HFFc6 (cell line): ENCODE measurements at places on chromosomes 6 and 20. TPM values are rescaled to one million over a fixed set of nuclear protein-coding genes. Genes with fewer than 3 reads are reported as not detected.

DNA sequence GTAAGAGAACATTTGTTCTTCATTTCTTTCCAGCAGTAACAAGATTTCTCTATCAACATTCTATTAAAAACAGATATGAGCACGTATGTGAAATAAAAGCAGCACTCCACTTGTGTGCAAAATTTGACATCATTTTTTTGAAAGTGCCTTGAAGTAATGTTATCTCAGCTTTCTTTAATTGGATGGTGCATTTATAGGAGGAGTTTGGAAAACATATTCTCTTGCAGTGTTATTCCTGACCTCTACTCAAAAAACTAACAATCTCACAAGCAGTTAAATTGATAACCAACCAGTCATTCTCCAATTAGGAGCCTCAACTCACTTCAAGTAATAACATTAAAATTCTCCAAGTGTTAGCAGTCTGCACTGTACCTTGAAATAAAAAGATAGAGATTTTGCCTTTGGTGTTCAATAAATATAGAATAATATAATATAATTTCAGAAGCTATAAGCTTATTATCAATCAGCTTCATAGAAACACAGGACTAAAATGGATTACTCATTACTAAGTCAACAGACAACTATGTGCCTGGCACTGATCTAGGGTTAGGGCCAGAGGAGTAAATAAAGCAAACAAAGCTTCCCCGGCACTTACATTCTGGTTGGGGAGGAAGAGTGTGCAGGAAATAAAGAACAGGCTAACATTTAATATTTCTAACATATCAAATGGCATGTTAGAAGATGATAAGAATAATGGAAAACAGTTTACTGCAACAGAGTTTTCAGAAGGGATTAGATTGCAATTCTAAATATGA is 149.0 kb upstream of the SGK1 start:
- H3K27ac ChIP-seq = peak overlapping the region; percentile 50
- peaks cover 51% of the 10 kb centered on the region for H3K4me1 ChIP-seq
- 0 out of 2 replicates have a peak overlapping the region, but pooled peaks have one; percentile 22 for H3K4me3 ChIP-seq
- H3K36me3 ChIP-seq = no peaks in the 10 kb centered on the region
- H3K27me3 ChIP-seq = peaks cover 3% of the 10 kb centered on the region; the same call in 1 of the 2 replicates
- DNase-seq = no peak

GRCh38 chr20:23116311-23117089 is 30.4 kb upstream of the CD93 start:
- H3K4me3 ChIP-seq = no peak overlapping the region
- H3K36me3 ChIP-seq = no peaks in the 10 kb centered on the region
- DNase-seq = peak; percentile 37
- peaks cover 14% of the 10 kb centered on the region for H3K4me1 ChIP-seq
- H3K27ac ChIP-seq = no peak overlapping the region

DNA sequence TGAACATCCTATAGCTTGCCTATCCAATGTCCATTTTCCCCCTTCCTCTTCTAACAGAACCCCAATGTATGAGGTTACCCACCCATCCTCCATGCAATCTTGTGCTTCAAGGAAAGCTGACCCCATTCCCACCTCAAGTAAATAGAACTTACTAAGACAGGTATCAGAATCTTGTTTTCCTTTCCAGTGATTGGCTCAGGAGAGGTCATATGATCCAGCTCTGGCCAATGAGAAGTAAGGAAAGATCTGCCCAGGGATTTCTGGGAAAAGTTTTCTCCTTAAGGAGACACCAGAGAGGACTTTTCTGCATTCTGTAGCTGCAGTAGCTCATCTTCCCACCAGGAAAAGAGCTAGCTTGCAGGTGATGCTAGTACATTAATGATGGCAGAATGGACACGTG is 341.8 kb upstream of the ZFP64 start:
- H3K36me3 ChIP-seq = peaks cover 4% of the 10 kb centered on the region; the same call in 1 of the 2 replicates
- no peak overlapping the region for H3K4me3 ChIP-seq
- H3K4me1 ChIP-seq = peaks cover 10% of the 10 kb centered on the region; the same call in 1 of the 2 replicates
- no peaks in the 10 kb centered on the region for H3K27me3 ChIP-seq

DNA sequence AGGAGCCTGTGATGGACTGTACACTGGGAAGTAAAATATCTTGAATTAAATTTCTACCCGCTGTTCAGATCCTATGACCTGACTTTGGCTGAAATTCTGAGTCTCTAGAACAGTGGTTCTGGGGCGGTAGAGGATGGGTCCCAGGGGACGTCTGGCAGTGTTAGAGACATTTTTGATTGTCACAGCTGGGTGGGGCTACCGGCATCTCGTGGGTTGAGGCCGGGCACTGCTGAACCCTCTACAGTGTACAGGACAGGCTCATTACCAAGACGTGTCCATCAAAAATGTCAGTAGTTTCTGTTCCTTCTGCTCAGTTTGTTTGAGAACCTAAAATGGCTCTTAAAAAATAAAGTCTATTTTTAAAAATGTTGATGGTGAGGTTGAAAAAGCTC is 11.5 kb upstream of the RPS6KA2 start:
- H3K36me3 ChIP-seq = 0 out of 2 replicates have a peak, but pooled peaks cover 4% of the 10 kb centered on the region
- peaks cover 15% of the 10 kb centered on the region for H3K27me3 ChIP-seq
- H3K4me3 ChIP-seq = no peak overlapping the region
- H3K4me1 ChIP-seq = peaks cover 11% of the 10 kb centered on the region
- no peak for DNase-seq
- H3K27ac ChIP-seq = no peak overlapping the region

DNA sequence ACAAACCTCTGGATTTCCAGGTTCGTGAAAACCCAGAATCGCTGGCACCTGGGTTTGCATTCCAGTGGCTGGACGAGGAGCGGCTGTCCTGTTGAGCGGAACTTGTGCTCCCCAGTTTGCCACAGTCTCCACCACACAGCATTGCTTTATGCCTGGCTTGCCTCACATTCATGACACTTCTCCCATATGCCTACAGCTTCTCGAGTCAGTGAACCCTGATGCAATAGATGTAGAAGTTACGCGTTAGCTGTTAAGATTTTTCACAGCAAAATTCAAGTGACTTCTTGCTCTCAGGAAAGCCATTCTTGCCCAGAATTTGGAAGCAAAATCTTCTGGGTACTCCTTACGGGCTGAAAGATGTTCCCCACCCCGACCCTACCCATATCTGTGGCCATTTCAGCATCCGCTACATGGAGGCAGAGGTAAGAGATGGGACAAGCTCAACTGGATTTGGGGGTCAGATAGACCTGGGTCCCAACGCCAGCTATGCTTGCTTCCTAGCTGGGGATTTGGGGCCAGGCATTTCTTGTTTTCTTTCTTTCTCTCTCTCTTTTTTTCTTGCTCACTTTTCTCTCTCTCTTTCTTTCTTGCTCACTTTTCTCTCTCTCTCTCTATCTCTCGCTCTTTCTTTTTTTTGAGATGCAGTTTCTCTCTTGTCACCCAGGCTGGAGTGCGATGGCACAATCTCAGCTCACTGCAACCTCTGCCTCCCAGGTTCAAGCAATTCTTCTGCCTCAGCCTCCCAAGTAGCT is 12.4 kb upstream of the GDAP1L1 start:
- H3K27ac ChIP-seq = no peak overlapping the region
- H3K36me3 ChIP-seq = no peaks in the 10 kb centered on the region
- peaks cover 25% of the 10 kb centered on the region for H3K27me3 ChIP-seq
- no peaks in the 10 kb centered on the region for H3K4me1 ChIP-seq

GRCh38 chr6:95128947-95129346 is 448.4 kb upstream of the MANEA start:
- no peak overlapping the region for H3K27ac ChIP-seq
- H3K36me3 ChIP-seq = no peaks in the 10 kb centered on the region; the same call in 1 of the 2 replicates
- no peaks in the 10 kb centered on the region for H3K27me3 ChIP-seq
- H3K4me3 ChIP-seq = no peak overlapping the region

DNA sequence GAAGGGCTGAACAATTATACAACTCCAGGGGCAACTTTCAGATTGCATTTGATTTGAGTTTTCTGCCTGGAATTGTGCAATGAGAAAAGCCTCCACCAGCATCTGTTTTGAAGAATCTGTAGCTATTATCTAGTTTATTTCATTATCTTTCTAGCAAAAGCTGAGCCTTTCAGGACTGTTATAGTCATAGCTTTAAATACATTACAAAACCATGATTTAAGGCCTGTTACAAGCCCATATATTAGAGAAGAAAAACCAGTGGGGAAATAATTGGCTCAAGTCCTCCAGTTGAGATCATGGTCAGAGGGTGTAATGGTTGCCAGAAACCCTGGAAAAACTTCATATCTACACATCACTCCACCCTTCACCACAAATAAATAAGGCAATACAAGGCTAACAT is 676.2 kb downstream of the HDGFL1 start:
- no peak overlapping the region for H3K4me3 ChIP-seq
- no peaks in the 10 kb centered on the region for H3K27me3 ChIP-seq
- no peak for DNase-seq
- no peaks in the 10 kb centered on the region for H3K36me3 ChIP-seq

- H3K4me3 ChIP-seq = no peak overlapping the region
- H3K36me3 ChIP-seq = no peaks in the 10 kb centered on the region
- peaks cover 4% of the 10 kb centered on the region; the same call in 1 of the 2 replicates for H3K4me1 ChIP-seq
- H3K27ac ChIP-seq = no peak overlapping the region
- no peaks in the 10 kb centered on the region for H3K27me3 ChIP-seq
- no peak for DNase-seq
These were observed 12.6 kb downstream of the AFDN start for GRCh38 chr6:167839343-167839742.

- H3K27me3 ChIP-seq = no peaks in the 10 kb centered on the region
- H3K36me3 ChIP-seq = no peaks in the 10 kb centered on the region
- no peak for DNase-seq
- no peak overlapping the region for H3K4me3 ChIP-seq
- no peaks in the 10 kb centered on the region for H3K4me1 ChIP-seq
These were observed 402.2 kb downstream of the GJA1 start for GRCh38 chr6:121837545-121838229.

DNA sequence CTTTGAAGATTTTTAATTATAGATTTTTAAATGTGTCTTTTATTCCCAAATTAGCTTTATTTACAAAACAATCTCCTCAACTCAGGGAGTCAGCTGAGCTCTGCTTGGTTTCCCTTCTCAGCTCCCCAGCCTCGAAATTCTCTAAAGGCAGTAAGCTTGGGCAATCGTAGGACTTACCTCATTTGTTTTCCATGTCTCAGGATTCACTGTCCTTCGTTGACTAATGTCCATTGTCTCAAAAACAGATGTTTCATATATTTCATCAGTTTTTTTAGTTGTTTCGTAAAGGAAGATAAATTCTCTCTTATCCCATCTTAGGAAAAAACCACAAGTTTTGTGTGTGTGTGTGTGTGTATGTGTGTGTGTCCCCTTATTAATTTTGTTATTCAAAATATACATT is 102.2 kb upstream of the ADGRF1 start:
- no peak overlapping the region for H3K4me3 ChIP-seq
- no peak for DNase-seq
- H3K36me3 ChIP-seq = no peaks in the 10 kb centered on the region
- peaks cover 34% of the 10 kb centered on the region; the same call in 1 of the 2 replicates for H3K4me1 ChIP-seq
- H3K27me3 ChIP-seq = no peaks in the 10 kb centered on the region; the same call in 1 of the 2 replicates
- no peak overlapping the region for H3K27ac ChIP-seq

DNA sequence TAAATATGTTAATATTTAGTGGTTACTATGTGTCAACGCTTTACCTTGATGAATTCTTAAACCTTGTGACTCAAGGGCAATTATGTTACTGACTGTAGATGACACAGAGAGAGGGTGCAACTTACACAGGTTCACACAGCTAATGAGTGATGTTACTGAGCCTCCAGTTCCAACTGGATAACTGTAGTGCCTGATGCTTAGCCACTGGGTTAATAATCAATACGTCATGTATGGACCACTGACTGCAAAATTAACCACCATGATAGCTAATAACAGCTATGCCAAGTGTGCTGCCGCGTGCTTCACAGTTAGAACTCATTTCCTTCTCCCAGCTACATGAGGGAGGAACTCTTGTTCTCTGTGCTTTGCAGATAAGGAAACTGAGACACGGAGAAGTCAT is 45.4 kb downstream of the SIRPA start:
- H3K4me3 ChIP-seq = no peak overlapping the region
- H3K4me1 ChIP-seq = peaks cover 7% of the 10 kb centered on the region; the same call in 1 of the 2 replicates
- H3K36me3 ChIP-seq = peaks cover 22% of the 10 kb centered on the region
- DNase-seq = no peak

- H3K36me3 ChIP-seq = no peaks in the 10 kb centered on the region
- H3K4me1 ChIP-seq = no peaks in the 10 kb centered on the region
- no peak overlapping the region for H3K4me3 ChIP-seq
- no peak for DNase-seq
- H3K27ac ChIP-seq = no peak overlapping the region
These were observed 5.5 kb downstream of the OR2B6 start for GRCh38 chr6:27962506-27962905.

DNA sequence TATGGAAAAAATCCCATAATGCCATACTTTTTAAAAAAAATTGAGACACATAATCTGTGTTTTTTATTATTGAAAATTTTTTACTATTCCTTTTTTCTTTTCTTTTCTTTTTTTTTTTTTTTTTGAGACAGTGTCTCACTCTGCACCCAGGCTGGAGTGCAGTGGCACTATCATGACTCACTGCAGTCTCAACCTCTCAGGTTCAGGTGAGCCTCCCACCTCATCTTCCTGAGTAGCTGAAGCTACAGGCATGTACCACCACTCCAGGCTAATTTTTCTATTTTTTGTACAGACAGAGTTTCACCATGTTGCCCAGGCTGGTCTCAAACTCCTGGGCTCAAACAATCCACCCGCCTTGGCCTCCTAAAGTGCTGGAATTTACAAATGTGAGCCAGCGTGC is 100.4 kb downstream of the AFG1L start:
- no peaks in the 10 kb centered on the region for H3K36me3 ChIP-seq
- H3K4me3 ChIP-seq = no peak overlapping the region
- no peak overlapping the region for H3K27ac ChIP-seq
- H3K27me3 ChIP-seq = no peaks in the 10 kb centered on the region; the same call in 1 of the 2 replicates
- no peaks in the 10 kb centered on the region for H3K4me1 ChIP-seq
- DNase-seq = no peak

DNA sequence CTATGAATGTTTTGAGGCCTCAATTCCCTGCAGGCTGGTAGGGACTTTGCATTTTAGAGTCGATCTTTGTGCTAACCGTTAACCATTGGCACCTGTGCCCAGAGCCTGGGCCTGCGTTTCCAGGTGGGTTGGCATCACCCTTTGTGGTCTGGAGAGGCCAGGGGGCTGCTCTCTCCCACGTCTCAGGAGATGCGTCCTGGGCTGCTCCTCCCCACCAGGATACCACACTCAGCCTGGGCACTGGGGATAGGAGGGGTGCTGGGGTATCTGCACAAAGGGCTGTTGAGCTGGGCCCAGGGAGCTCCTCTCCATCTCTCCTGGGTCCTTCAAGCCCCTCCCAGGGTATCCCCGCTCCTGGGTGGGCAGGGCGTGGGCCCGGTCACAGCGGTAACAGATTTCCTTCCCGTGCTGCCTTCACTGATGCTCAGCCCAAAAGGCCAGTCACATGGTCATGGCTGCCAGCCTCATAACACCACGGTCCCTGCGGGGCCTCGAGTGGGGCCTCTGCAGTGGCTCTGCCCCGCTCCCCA is 266.2 kb downstream of the TAF4 start:
- DNase-seq = no peak
- no peak overlapping the region for H3K27ac ChIP-seq
- peaks cover 3% of the 10 kb centered on the region; the same call in 1 of the 2 replicates for H3K27me3 ChIP-seq
- H3K4me3 ChIP-seq = no peak overlapping the region
- no peaks in the 10 kb centered on the region for H3K36me3 ChIP-seq

GRCh38 chr20:62511300-62511914 is 35.6 kb upstream of the GATA5 start:
- DNase-seq = no peak
- no peak overlapping the region for H3K27ac ChIP-seq
- H3K4me1 ChIP-seq = no peaks in the 10 kb centered on the region

The SLC22A16 gene
- total RNA-seq = not detected in 2 replicates

The FOXA2 gene
- not detected in 3 replicates for total RNA-seq

The PARD6B gene
- total RNA-seq = 0.32 to 0.69 TPM (median 0.59 TPM) in 3 replicates

The LY6G6C gene
- total RNA-seq = not detected in 3 replicates

The GSTA3 gene
- total RNA-seq = not detected in 3 replicates

The SLC4A11 gene
- 2.8 to 4.0 TPM (median 3.8 TPM) in 3 replicates for total RNA-seq

The COL12A1 gene
- 205 and 268 TPM in 2 replicates for total RNA-seq

The SCRT2 gene
- total RNA-seq = not detected in 3 replicates

The TEAD3 gene
- total RNA-seq = 32.9 to 39.0 TPM (median 34.9 TPM) in 3 replicates
